ENCODE measurements at places on chromosomes 4 and X.

GRCh38 chr4:172986114-172986513 is 182.5 kb upstream of the GALNT7 start:
- H3K27ac ChIP-seq: no peak overlapping the region
- no peak overlapping the region for H3K4me3 ChIP-seq
- peaks cover 1% of the 10 kb centered on the region for H3K4me1 ChIP-seq
- no peaks in the 10 kb centered on the region for H3K36me3 ChIP-seq
- no peak for DNase-seq

DNA sequence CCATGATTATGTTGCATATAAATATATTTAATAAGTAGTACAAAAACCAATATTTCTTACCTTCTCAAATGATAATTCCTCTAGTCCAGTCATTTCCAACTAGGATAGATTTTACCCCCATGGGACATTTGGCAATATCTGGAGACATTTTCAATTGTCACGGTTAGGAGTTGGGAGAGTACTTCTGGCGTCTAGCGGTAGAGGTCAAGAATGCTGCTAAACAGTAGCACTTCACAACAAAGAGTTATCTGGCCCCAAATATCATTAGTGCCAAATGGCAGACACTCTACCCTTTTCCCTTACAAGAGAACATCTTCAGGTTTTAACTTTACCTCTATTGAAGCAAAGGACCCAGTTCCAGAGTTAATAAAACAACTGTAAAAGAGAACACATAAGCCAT is 168.1 kb downstream of the FAT4 start:
- peak; percentile 41 for DNase-seq
- H3K4me1 ChIP-seq: no peaks in the 10 kb centered on the region
- no peaks in the 10 kb centered on the region for H3K36me3 ChIP-seq
- no peaks in the 10 kb centered on the region for H3K27me3 ChIP-seq
- H3K27ac ChIP-seq: no peak overlapping the region
- no peak overlapping the region for H3K4me3 ChIP-seq

GRCh38 chrX:37993837-37994619 is 12.3 kb upstream of the SYTL5 start:
- no peaks in the 10 kb centered on the region for H3K27me3 ChIP-seq
- H3K4me3 ChIP-seq: no peak overlapping the region
- peaks cover 11% of the 10 kb centered on the region for H3K36me3 ChIP-seq
- no peak overlapping the region for H3K27ac ChIP-seq
- no peak for DNase-seq
- peaks cover 7% of the 10 kb centered on the region for H3K4me1 ChIP-seq

GRCh38 chr4:98945297-98945850 is 16.4 kb upstream of the EIF4E start:
- H3K27me3 ChIP-seq: no peaks in the 10 kb centered on the region
- DNase-seq: no peak
- H3K36me3 ChIP-seq: no peaks in the 10 kb centered on the region
- H3K4me1 ChIP-seq: no peaks in the 10 kb centered on the region

- H3K27me3 ChIP-seq: no peaks in the 10 kb centered on the region
- no peak for DNase-seq
- H3K4me1 ChIP-seq: peaks cover 3% of the 10 kb centered on the region
- no peak overlapping the region for H3K4me3 ChIP-seq
Observed at GRCh38 chrX:18647621-18648020, 24.3 kb downstream of the RS1 start.

GRCh38 chr4:156420623-156421022 is 467.0 kb upstream of the CTSO start:
- no peak overlapping the region for H3K27ac ChIP-seq
- no peaks in the 10 kb centered on the region for H3K36me3 ChIP-seq
- DNase-seq: no peak
- peaks cover 1% of the 10 kb centered on the region for H3K4me1 ChIP-seq
- no peak overlapping the region for H3K4me3 ChIP-seq

DNA sequence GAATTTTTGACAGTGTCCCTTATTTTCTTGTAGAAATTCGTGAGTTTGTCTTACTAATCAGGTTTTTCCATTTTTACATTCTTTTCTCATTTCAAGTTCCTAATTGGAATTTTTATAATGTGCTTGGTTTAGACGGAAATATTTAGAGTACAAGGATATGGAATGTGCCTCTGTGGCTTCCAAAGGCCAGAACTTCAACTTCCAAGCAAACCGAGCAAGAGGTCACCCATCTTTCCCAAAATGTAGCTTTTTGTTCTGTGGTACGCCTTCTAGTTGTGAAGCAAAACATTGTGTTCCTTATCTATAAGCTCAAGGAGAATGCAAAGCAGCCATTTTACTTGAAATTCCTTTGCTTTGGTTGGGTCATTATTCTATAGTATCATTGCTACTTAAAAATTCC is 212.8 kb upstream of the PACRGL start:
- no peak overlapping the region for H3K4me3 ChIP-seq
- no peaks in the 10 kb centered on the region for H3K27me3 ChIP-seq
- no peak overlapping the region for H3K27ac ChIP-seq
- DNase-seq: no peak

DNA sequence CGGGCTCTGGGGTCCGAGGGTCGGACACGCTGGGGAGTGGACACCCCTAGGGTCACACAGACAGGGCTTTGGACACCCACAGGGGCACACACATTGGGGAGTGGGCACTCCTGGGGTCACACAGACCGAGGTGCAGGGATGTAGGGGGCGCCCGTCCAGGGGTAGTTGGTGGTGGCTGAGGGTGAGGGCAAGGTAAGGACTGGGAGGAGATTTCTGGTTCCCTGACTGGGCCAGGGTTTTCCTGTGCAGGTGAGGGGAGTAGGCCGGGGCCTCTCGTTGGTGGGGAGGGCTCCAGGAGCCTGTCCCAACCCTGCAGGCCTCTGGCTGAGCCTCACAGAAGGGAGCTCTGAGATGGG is 21.9 kb upstream of the WDR45 start:
- H3K36me3 ChIP-seq: peaks cover 5% of the 10 kb centered on the region
- no peak overlapping the region for H3K27ac ChIP-seq
- peaks cover 5% of the 10 kb centered on the region for H3K4me1 ChIP-seq
- H3K4me3 ChIP-seq: peak overlapping the region; percentile 84

- peak within 1 kb of the TSS; percentile 63 for H3K27ac ChIP-seq
- DNase-seq: peak; percentile 97
- no peaks in the 10 kb centered on the region for H3K36me3 ChIP-seq
- peak within 1 kb of the TSS; percentile 54 for H3K4me3 ChIP-seq
Observed at GRCh38 chr4:137531986-137532868, at the start of gene PCDH18. PCDH18 (minus strand) TSS chr4:137532494; CDS start chr4:137532088, 406 bp downstream.

DNA sequence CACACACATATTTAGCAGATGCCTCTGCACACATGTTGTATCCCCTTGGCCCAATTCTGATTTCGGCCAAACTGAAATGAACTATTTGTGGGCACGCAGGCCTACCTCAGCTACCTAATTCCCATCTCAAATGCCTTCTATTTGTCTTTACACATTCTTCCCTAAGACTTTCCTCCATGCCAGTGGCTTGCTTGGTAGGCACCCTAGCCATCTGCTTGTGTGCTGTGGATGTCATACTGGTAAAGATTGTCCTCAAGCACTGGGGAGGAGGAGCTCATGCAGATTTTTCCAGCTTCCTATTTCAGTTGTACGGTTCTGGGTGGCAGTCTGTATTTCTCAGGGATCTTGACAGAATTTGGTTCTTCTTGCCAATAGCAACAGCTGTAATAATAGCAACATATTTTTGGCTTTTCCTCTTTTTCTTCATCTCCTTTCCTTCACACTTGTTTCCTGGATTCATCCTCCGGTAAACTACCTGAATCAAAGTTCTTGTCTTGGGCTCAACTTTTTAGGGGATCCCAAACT is 514.3 kb downstream of the ADGRL3 start:
- H3K27me3 ChIP-seq: no peaks in the 10 kb centered on the region
- no peaks in the 10 kb centered on the region for H3K36me3 ChIP-seq
- no peak for DNase-seq
- H3K4me1 ChIP-seq: no peaks in the 10 kb centered on the region
- no peak overlapping the region for H3K27ac ChIP-seq
